ENCODE measurements at places on chromosomes 6 and 20. TPM values are rescaled to one million over a fixed set of nuclear protein-coding genes. Genes with fewer than 3 reads are reported as not detected.
A peak's percentile ranks its signal among the peaks of the same experiment; 100 is the strongest.

MTG2 gene
- polyA plus RNA-seq, result 35.7 TPM

SEL1L2 gene
- polyA plus RNA-seq, result 0.26 TPM

AIF1 gene
- 24.6 TPM for polyA plus RNA-seq

PACSIN1 gene
- 1.1 TPM for polyA plus RNA-seq

FRK gene
- polyA plus RNA-seq, result 0.32 TPM

C6orf141 gene
- polyA plus RNA-seq, result 3.0 TPM

CITED2 gene
- polyA plus RNA-seq, result 93.0 TPM

RTF2 gene
- polyA plus RNA-seq, result 99.0 TPM

PTPRA gene
- polyA plus RNA-seq, result 41.9 TPM

TTBK1 gene
- polyA plus RNA-seq, result 0.10 TPM

PRL gene
- 0.67 TPM for polyA plus RNA-seq

SRMS gene
- not detected for polyA plus RNA-seq

- DNase-seq, result no peak
Observed at GRCh38 chr20:31440012-31440659, at the start of gene DEFB123. TSS of gene DEFB123 (plus strand) at chr20:31440632. CDS start at chr20:31440699, 67 bp downstream.

DNA sequence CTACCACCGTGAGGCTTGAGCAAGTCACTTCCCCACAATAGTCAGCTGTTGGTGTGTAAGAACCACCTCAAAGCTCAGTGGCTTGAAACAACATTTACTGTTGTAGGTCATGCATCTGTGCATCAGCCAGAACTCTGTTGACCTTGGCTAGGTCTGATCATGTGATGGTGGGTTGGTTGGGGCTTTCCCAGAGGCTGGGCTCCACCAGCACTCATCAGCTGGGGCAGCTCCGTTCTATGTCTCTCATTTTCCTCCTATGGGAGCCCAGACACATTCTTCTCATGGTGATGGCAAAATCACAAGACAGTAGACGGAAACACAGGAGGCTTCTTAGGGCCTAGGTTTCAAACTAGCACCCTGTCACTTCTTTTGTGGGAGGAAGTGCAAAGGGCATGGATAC lies 42.8 kb upstream of the PSMF1 start:
- DNase-seq, result no peak

GRCh38 chr6:77231438-77232305 lies 231.6 kb downstream of the HTR1B start:
- no peak for DNase-seq

- DNase-seq, result peak; percentile 29
Observed at GRCh38 chr6:150536835-150537234, 62.9 kb upstream of the PLEKHG1 start.

DNA sequence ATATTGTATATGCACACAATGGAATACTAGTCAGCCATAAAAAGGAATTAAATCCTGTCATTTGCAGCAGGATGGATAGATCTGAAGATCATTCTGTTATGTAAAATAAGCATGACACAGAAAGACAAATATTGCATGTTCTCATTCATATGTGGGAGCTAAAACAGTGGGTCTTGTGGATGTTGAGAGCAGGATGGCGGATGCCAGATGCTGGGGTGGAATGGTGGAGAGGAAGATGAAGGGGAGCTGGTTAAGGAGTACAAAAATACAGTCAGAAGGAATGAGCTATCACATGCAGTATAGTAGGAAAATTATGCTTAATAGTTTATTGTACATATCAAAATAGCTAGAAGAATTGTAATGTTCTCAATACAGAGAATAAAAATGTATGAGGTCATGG lies 41.8 kb downstream of the THBS2 start:
- no peak for DNase-seq

DNA sequence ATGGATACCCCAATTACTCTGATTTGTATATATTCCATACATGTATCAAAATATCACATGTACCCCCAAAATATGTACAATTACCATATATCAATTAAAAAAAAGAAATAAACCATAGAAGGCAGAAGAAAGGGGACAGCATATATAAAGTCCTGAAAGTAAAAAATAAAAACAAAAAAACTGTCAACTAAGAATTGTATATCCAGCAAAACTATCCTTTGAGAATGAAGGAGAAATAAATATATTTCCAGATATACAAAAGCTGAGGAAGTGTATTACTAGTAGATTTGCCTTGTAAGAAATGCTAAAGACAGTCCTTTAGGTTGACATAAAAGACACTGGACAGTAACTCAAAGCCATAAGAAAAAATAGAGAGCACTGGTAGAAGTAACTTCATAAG lies 9.3 kb upstream of the RIPOR2 start:
- DNase-seq, result no peak

GRCh38 chr6:107318100-107318736 lies 141.1 kb downstream of the PDSS2 start:
- peak; percentile 63 for DNase-seq

DNA sequence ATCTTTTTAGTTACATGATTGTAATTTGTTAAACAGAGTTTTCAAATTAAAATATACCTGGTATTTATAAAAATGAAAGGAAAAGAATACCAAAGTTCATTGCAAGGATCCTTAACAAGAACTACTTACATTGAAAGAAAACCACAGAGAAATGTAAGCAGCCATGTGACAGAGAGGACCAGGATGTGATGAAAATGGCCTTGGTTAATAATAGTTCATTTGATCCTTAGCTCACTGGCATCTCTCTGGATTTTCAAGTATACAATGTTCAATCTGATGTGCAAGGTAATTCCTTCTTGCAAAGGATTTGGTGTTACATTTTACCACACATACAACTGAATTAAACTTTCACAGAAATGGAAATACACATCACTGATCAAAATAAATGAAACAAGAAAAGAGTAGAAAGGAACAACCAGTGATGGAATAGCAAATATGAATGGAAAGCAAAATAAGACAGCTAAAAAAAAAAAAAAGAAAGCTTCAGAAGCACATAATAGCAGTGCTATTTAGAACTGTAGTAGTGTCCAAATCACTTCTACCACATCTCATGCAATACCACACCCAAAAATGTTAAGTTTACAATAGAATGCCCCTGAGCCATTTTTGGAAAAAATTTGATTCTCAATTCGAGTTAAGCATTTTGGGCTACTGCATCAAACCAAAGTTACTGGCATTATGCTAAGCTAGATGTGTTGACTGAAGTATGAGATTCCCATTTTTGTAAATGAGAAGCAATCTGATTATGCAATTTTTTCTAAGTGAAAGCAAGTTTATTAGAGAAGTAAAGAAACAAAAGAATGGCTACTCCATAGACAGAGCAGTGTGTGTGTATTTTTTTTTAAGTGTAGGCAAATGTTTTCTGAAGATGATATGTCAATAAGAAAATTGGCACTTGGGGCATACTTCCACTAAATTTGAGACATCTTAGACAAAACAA lies 22.6 kb upstream of the HLA-A start:
- DNase-seq, result no peak

DNA sequence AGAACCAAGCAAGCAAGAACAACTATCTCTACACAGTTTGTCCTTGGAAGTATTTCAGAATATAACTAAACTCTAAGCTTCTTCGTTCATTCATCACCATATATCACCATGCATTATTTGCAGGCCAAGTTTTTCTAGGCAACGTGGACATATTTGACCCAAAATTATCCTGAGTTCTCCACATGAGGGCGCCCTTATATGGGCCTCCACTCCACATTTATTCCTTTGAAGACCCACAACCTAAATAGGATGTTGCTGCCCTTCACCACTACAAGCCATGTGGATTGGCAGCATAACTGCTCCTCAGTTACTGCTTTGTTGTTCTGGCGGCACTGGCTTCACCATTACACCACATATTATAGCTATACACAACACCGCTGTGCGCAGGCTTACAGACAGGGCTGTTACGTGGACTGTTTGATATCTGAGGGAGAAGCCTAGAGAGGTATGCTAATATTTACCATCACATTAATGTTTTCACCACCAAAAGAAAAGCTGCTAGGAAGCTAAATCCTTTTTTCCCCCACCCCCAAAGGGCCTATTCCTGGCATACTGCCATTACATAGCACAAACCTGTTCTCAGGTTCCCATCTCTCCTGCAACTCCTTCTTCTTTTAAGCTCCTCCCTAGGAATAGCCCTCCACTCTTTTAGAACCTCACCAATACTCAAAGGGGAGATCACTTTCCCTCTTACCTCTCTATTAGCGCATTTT lies 411.7 kb downstream of the C6orf118 start:
- no peak for DNase-seq

DNA sequence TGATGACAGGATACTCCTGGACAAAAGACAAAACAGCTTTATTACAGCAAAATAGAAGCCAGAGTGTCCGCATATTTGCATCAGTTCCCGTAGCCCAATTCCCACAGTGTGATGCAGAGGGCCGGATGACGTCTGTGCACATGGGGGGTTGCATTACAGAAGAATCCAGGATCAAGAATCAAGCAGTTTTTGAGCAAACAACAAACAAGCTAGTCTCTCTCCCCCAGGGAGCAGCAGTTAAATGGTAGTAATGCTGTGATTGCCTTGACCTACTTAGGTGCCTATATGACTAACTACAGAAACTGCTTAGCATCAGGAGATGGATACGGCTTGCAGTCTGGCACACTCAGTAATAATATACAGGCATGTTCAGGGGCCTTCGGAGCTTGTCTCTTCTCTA lies 3.2 kb upstream of the SDHAF4 start:
- peak; percentile 16 for DNase-seq

DNA sequence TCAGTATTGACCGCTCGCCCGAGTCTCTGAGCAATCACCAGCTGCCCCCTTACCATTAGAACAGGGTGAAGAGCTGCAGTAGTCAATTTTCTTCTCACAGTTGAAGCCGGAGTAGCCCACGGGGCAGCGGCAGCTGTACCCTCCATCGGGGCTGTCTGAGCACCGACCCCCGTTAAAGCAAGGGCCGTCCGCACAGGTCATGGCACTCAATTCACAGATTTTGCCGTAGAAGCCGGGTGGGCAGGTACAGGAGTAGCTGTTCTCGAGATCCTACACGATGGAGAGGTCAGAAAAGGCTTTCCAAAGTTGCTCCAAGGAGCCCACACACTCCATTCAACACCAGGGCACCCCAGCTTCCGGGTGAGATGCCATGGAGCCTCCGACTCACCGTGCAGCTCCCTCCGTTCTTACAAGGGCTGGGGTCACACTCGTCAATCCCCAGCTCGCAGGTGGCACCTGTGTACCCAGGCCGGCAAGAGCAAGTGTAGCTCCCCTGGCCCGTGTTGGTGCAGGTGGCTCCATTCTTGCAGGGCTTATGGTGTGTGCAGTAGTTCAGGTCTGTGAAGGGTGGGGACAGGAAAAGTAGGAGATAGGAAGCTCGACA lies 5.9 kb downstream of the DLL1 start:
- DNase-seq, result no peak

All from hindlimb muscle (tissue), 1 donor.